ENCODE measurements at places on chromosomes 16 and 17.

GRCh38 chr17:8499171-8499570 is 63.5 kb downstream of the NDEL1 start:
- no peak for DNase-seq

DNA sequence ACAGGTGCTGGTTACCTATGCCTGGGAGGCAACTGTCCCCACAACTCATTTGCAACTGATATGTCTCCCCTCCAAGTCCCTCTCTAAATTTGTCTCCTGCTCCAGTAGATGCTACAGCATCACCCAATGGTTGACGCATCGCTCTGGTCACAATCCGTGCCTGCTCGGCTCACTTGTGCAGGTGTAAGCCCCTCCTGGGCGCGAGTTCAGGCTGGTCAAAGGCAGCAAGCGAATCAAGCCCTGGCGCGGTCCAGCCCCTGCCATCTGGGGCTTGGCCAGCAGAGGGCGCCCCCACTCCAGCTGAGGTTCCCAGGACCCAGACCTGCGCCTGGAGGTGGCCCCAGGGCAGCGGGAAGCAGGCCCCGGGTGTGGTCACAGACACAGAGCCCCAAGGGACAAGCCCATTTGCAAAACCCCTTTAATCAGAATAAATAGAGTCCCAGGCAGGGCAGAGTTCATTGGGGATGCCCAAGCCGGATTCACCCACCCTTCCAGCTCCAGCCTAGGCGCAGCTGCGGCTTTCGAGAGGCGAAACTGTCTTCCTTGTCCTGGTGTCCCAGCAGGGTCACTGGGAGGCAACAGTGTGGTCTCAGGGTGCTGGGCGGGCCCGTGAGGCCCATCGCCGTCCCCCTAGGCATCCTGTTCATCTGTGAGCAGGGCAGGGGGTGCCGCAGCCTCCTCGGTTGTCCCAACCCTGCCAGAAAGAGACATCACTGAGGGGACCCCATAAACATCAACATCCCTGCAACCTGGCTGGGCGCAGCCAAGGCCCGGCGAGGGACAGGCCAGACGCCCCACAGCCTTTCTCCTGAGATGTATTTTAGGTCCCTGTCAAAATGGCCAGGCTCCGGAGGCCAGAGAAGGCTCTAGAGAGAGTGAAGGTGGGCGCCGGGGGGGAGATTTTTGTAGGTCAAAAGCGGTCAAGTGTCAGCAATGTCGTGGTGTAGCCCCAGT is 15.8 kb downstream of the TMC6 start:
- peak; percentile 71 for DNase-seq

GRCh38 chr17:31789707-31790505 is 69.1 kb downstream of the COPRS start:
- no peak for DNase-seq

DNA sequence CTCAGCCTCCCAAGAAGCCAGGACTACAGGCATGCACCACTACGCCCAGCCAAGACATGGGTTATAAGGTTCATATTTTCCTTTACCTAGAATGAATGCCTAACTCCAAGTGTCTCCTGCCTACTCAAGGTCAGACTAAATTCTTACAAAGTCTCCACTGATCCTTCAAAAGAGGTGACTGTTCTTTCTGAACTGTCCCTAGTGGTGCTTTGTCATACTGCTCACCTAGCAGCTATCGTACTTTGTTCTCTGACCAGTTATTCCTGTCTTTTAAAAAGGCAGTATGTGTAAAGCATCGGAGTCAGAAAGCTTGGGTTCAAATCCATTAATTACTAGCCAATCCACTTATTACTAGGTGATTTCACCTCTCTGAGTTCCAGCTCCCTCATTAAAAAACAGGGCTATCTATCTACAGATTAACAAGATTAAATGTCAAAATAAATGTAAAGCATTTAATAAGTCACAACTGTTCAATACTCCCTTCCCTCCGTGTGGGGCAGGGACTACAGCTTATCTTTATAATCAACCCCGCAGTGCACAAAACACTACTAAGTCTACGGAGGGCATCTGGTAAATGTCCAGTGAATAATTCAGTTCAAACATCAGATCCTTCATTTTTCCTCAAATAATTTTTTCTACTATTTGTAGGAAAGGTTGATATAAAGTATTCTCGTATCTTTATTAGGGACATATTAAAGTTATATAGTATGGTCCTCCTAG is 20.0 kb upstream of the ITGA2B start:
- DNase-seq = no peak

DNA sequence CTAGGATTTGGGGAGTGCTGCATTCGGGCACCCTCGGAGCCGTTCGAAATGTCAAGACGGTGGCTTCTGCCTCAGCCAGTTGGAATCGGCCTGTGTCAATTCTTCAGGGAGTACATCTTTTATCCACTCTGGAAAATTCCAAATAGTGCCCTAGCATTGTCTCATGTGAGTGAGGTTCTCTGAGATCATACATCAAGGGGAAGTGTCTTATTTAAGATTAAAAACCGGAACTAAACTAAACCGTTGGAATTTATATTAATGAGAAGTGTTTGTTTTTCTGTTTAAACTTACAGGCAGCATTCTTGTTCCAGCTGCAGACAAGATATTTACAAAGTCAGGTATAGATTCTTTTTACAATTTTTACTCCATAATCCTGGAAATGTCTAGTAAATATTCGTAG is 56.8 kb downstream of the SLC47A1 start:
- no peak for DNase-seq

DNA sequence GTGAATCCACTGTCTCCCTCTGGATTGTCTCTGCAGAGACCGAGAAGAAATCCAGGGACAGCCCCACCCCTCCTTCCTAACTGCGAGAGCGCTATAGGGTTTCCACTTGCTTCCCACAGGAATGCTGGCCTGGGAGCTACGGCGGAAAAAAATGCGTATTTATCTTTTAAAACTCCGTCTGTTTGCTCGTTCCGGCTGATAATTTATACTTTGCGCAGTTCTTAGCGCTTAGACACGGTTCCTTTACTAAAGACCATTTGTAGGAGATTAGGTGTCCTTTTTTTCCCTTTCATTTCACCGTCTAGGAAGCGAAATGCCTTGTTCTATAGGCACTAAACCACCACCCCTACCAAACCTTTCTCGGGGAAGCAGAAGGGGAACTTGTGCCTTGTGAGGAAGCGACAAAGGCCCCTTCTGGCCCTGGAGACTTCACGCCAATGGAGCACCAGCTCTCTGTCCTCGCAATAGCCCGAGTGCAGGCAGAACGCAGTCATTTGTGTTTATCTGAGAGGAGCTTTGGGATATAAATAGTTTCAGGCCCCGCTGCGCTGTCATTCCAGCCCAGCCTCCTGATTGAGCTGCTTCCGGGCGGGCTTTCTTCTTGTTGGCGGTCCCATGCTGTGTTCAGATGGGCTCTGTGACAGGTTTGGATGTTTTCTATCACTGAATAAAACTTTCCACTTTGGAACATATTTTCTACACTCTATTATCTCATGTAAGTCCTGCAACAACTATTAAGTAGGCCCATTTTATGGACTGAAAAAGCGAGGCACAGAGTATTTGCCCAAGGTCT is 791 bp upstream of the SUPT4H1 start:
- peak; percentile 46 for DNase-seq

Measured in T-helper 2 cell (primary cell).